ENCODE measurements at places on chromosomes 1 and 21.

GRCh38 chr1:203126866-203127665, 460 bp upstream of the ADORA1 start:
- no peak for DNase-seq

GRCh38 chr1:232169436-232169835, 460.5 kb downstream of the SIPA1L2 start:
- no peak for DNase-seq

GRCh38 chr1:8962812-8963530, 17.3 kb downstream of the CA6 start:
- no peak for DNase-seq

- DNase-seq = no peak
Measured at GRCh38 chr1:41282679-41283317, 40.7 kb upstream of the SCMH1 start.

GRCh38 chr21:31665397-31665796, 5.9 kb downstream of the SOD1 start:
- DNase-seq = no peak

DNA sequence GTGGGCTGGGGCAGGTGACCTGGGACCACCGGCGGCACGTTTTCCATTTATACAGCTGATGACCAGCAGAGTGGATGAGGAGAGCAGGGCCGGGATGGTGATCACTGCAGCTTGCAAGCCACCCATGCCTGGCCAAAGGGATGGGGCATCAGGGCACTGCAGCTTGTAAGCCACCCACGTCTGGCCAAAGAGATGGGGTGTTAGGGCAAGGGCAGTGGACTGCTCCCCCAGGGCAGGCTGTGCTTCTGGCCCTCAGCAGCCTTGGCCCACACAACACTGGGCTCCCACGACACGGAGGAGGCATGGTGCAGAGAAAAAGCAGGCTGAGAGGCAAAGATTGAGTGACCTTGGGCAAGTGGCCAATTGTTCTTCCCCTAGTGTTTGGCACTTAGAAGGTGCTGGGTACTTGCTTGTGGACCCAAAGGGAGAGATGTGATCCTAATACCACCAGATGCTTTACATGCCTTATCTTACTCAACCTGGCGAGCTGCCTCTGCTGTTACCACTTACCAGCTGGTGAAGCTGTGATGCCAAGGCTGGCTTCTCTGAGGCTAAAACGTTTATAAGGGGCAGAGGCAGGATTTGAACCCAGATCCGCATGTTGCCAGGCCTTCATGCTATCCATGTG, 48.3 kb downstream of the TRIM62 start:
- no peak for DNase-seq

DNA sequence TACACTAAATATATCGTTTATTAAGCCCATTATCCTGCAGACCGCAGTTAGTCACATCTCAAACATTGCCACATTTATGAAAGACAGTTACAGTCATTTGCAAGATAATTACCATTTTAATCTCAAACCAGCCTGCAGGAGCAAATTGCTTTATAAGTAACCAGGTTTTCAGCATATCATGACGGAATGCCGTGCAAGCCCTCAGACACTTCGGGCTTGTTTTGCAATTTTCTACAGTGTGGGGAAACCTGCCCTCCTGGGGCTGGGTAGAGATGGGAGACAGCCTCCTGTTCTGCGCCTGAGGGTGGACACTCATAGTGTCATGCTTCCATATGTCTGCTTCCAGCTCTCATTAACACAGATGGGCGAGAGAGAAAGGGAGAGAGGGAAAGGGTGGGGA, 563.9 kb downstream of the NPHP4 start:
- no peak for DNase-seq

- DNase-seq = no peak
Measured at GRCh38 chr1:219661464-219662092, 48.7 kb upstream of the ZC3H11B start.

- no peak for DNase-seq
Measured at GRCh38 chr1:19375631-19376400, 63.7 kb downstream of the SLC66A1 start.

DNA sequence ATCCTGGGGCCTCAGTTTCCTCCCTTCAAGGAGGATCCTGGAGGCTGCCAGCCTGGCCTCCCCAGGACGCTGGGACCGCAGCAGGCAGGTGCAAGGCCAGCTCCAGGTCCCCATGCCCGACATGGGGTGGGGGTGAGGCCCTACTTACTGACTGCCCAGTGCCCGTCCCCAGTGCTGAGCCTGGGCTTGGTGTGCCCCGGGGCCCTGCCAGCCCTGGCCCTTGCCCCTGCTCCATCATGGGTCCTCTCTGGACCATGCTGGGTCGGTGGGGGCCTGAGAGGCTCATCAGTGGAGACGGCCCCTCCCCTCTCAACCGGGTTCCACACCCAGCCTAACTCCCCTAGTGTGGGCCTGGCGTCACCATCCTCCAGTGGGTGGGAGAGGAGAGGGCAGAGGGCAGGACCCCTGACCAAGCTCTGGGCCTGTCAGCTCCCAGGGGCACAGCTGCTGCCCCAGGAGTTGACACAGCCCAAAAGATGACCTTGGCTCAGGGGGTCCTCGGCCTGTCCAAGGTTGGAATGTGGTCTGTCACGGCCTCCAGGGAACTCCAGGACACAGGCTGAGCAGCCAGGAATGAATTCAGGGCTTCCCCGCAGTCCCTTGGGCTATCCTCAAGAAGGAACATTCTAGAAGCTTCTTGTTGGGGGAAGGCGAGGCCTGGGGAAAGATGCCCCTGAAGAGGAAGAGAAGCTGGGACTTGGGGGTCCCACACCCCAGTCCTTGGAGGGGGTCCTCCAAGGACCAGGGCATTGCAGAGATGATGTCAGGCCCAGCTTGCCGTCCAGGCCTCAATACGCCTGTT, 17.6 kb upstream of the ARF1 start:
- no peak for DNase-seq

DNA sequence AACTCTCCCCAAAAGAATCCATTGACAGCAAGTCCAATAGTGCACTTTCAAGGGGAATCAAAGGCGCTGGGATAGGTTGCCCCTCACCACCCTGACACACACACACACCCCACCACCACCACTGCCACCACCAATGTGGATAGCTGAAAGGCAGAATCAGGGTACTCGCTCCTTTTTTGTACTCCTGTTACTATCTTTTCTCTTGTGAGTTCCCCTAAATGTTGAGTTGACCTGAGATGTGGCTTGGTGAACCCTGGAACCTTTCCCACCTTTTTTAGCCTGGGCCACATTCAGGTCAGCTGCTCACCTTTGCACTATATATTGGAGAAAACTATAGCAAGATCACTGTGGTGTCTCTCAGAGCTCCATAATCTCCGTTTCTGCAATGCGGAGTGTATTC, 3.9 kb downstream of the S100A8 start:
- DNase-seq = no peak

GRCh38 chr1:210662291-210663050, 333.8 kb downstream of the HHAT start:
- DNase-seq = no peak

- peak; percentile 11 for DNase-seq
Measured at GRCh38 chr21:25563361-25564116, 43.7 kb downstream of the MRPL39 start.

DNA sequence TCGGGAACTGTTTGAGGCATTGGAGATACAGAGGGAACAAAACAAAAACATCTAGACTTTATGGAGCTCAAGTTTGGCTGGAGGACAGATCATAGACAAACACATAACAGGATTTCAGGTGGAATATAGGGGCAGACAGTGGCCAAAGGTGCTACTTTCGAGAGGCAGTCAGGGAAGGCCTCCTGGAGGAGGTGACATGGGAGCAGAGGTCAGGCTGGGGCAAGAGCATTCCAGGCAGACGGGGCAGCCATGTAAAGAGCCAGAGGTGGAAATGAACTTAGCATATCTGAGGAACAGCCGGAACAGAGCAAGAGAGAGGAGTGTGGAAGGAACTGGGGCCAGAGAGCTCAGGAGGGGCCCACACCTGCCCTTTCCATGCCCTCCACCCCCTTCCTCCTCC, 122.3 kb downstream of the DMRTB1 start:
- DNase-seq = no peak

GRCh38 chr1:156641761-156642264, at the start of gene BCAN:
TSS of gene BCAN (plus strand) at chr1:156642117. CDS start at chr1:156646055, 3,938 bp downstream.
- DNase-seq = no peak

- DNase-seq = no peak
Measured at GRCh38 chr21:26967062-26967913, at the start of gene ADAMTS5. TSS of gene ADAMTS5 (minus strand) at chr21:26967088. CDS start at chr21:26966391, 697 bp downstream.

DNA sequence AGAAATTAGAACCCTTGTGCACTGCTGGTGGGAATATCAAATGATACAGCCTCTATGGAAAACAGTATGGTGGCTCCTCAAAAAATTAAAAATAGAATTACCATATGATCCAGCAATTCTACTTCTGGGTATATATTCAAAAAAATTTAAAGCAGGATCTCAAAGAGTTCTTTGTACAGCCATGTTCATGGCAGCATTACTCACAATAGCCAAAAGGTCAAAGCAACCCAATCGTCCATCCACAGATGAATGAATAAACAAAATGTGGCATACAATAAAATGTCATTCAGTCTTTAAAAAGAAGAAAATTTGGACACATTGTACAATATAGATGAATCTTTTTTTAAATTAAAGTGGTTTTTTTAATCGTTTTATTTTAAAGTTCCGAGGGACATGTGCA, 36.3 kb upstream of the ERG start:
- no peak for DNase-seq

- no peak for DNase-seq
Measured at GRCh38 chr1:65266476-65266875, 42.9 kb upstream of the DNAJC6 start.

GRCh38 chr1:77057994-77058585, 161.1 kb downstream of the PIGK start:
- DNase-seq = no peak

GRCh38 chr1:78687914-78688313, 38.3 kb downstream of the IFI44 start:
- DNase-seq = no peak

- DNase-seq = no peak
Measured at GRCh38 chr1:167328306-167328815, 107.7 kb downstream of the POU2F1 start.

DNA sequence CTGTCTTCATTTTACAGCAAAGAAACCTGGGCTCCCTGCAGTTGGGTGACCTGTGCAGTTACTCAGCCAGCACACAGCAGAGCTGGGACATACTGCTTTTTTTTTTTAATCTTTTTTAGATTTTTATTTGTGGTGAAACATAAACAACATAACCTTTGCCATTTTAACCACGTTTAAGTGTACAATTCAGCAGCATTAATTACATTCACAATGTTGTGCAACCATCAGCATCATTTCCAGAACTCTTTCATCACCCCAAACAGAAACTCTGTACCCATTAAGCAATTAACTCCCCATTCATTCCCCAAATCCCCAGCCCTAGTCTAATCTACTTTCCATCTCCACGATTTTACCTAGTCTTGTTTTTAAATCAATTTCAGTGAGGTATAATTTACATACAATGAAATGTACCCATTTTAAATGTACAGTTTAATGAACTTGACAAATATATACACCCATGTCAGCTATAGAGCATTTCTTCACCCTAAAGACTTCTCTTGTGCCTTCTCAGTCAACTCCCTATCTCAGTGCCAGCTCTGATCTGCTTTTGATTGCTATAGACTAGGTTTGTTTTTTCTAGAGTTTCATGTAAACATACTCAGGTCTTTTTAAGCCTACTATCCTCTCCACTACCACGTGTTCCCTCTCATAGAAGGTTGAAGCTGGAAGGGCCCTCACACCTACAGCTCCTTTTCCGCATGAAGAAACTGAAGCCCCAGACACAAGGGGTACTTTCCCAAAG, 37.8 kb upstream of the C8B start:
- DNase-seq = no peak

DNA sequence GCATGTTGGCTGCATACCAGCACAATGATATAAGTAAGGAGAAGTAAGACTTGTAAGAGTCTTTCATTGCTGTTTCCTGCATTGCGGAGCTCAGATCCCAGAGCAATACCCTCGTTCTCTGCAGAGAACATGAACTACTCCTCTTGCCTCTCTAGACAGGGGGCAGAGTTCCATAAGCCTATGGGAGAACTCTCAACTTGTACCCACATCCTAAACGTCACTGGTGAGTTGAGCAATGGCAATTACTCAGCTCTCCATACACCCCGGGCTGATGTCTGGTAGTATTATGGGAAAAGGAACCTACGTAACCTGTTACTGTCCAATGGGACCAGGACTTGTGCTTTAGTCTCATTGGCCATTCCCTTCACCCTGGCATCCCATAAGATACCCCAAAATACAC, 27.3 kb upstream of the ZNF496 start:
- no peak for DNase-seq

DNA sequence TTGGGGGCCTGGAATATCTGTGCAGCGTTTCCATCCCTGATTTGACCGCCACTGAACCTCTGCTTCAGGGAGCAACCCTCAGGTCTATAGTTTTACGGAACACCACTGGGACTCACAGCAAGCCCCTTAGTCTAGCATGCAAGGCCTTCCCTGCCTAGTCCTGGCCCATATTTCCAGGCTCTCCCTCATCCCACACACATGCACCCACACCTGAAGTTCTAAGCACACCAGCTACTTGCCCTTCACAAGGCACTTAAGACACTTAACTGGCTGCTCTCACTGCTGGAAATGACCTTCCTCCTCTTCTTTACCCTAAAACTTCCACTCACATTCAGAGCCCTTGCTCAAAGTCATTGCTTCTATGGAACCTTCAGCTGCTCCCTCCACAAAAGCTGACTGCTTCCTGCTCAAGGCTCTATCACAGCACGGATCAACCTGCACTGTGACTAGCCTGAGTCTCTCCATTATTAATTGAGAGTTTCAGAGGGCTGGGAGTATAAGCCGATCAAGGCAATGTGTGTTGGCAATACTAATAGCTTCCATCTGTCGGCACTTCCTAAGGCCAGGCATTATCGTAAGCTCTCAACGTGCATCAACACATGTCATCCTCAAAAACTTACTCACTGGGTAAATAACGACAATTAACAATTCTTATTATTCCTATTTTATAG, 84.3 kb downstream of the RRAGC start:
- DNase-seq = no peak

DNA sequence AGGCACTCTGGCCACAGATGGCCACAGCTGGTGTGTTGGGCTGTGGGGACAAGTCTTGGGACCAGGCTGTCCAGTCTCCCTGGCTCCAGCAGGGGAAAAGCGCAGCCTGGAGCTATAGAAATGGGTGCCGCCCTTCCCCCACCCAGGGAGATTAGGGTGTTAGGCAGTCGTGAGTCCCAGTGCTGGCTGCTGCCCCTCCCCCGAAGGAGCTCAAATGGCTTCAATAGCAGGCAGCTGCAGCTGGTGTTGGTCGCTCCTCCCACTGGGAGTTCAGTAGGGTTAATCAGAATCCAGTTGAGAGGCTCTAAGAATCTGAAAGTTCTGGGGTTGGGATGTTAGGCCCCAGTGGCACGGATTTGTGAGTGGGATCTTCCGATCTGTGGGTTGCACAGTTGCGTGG, 595.6 kb upstream of the PKN2 start:
- no peak for DNase-seq

DNA sequence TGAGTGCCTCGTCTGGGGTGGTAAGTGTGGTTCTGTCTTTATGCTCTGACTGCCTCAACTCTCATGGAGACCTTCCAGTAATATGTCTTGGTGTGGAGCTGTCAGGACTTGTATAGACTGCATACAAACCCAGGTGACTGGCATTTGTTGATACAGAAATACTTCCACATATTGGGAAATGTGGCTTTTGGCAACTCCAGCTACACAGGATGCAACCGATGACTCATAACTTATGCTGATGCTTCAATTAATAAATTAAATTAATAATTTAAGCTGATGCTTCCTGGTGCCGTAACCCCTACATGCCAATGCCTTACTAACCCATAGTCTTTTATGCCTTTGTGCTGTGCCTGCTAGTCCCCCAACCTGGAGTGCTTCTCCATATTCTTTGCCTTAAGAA, 72.3 kb upstream of the ARTN start:
- no peak for DNase-seq

- no peak for DNase-seq
Measured at GRCh38 chr1:20248971-20249612, 41.6 kb upstream of the VWA5B1 start.

GRCh38 chr1:18939398-18940302, 16.8 kb downstream of the IFFO2 start:
- DNase-seq = no peak

All from effector memory CD4-positive, alpha-beta T cell (primary cell).